ENCODE measurements at places on chromosomes 5 and 9. TPM values are rescaled to one million over a fixed set of nuclear protein-coding genes. Genes with fewer than 3 reads are reported as not detected.

SLC6A7 gene
- not detected for total RNA-seq

PPP2CA gene
- total RNA-seq = 213 TPM

LVRN gene
- total RNA-seq = not detected

CYSTM1 gene
- total RNA-seq = 16.4 TPM

SPINK7 gene
- not detected for total RNA-seq

SPARC gene
- total RNA-seq = 2.6 TPM

Data from activated T-cell treated with anti-CD3 and anti-CD28 coated beads, Interleukin-2, amount 50 U/mL, for 4 hours (primary cell).